Prostate gland (tissue), 2 donors: ENCODE measurements at places on chromosomes 6 and 20. TPM values are rescaled to one million over a fixed set of nuclear protein-coding genes. Genes with fewer than 3 reads are reported as not detected.

DNA sequence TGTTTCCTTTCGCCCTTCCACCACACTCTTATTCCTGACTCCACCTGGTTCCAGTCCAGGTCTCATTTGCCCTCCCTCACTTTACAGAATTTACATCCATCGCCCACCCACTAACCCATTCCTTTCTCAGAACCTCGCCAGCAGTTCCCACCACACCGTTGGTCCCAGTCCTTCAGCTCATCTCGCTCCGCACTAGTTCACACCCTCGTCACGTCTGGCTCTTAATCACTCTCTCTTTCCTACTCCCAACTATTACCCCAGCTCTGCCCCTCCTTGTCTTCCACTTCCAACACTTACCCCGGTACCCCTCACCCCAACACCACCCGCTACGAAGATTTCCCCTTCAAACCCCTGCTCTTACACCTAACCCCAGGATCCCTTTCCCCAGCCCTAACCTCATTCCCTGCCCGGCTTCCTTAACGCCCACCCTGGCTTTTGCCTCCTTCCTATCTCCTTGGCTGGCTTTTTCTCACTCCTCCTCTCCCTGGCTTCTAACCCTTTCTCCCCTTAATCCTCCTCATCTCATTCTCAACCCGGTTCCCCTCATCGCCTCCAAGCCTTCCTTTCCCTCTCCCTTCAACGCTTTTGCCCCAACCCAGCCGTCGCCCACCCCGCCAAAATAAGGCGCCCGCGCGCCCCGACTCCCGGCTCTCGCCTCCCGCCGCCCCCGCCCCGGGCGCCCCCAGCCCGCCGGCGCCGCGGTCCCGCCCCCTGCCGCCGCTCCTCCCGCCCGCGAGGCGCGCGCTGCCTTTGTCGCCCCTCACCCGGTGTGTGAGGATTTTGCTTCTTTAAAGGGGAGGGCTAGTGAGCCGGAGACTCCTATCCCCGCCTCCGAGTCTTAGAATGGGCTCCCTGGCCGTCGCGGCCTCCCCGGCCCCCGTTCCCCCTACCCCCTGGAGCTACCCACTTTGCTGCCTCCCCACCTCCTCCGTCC lies 542 bp downstream of the USP49 start:
- H3K27ac ChIP-seq = peak overlapping the region; percentile 69
- peaks cover 11% of the 10 kb centered on the region for H3K4me1 ChIP-seq
- no peaks in the 10 kb centered on the region for H3K27me3 ChIP-seq
- H3K36me3 ChIP-seq = no peaks in the 10 kb centered on the region

- no peaks in the 10 kb centered on the region for H3K27me3 ChIP-seq
- DNase-seq = no peak
- H3K36me3 ChIP-seq = no peaks in the 10 kb centered on the region
These were observed 16.1 kb downstream of the FGD2 start for GRCh38 chr6:37021356-37022129.

HEY2 gene
- total RNA-seq = 5.3 TPM

DNA sequence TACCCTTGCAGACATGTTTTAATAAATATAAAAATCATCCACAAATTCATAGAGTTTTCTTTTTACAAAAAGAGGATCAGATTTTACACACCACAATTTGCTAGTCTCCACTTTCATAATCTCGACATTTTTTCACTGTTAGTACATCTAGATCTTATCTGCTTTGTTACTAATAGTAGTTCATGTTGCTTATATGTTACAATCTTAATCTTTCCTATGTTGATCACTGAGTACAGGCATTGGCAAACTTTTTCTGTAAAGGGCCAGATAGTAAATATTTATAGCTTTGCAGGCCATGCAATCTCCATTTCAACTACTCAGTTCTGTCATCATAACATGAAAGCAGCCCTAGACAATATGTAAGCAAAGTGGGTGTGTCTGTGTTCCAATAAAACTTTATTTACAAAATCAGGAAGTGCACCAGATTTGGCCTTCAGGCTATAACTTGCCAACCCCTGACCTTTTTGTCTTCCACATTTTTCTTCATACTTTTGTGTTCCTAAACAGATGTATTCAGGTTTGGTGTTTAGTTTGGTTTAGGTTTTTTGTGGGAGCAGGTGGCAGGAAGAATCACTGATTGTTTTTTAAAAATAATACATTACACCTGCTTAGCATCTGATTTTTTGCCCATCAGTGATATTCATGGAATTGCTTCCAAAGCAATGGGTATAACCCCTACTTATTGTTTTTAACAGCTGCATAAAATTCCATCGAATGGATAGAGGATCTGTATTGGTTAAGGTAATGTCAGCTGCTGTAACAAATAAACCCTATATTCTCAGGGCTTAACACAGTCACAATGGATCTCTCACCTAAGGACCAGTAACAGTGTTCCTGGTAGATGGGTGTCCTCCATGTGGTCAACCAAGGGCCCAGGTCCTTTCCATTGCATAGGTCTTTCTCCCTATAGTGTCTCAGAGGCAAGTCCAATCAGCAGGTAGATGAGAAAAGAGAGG lies 61.2 kb downstream of the EYA2 start:
- no peak for DNase-seq
- no peaks in the 10 kb centered on the region for H3K4me1 ChIP-seq
- no peaks in the 10 kb centered on the region for H3K36me3 ChIP-seq
- H3K27ac ChIP-seq = no peak overlapping the region

DNA sequence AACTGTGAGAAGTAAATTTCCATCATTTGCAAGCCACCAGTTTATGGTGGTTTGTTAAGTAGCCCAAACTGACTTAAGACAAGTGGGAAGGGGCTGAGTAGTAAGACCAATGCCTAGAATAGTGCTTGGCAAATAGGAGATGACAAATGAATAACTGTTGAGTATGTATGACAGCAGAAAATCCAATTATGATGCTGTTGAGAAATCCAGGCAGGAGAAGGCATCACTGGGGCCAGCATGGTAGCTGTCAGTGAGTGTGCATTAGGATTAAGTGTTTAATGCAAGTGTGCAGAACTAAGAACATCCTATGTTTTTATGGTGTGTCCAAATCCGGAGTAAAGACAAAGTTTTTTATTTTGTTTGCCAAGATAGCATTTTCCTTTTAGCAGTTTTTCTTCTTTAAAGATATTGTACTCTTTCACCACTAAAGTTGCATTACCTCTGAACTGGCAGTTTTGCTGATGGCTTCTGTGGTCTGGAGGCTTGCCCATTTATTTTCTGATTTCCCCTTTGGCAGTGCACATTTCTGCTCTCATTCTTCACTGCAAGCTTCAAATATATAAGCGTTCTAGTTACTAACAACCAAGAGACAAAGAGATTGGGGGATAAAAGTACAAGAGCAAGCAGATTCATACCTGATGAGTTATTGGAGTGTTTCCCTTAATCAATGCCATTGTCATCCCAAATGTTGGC lies 289.7 kb downstream of the KCNQ5 start:
- H3K36me3 ChIP-seq = no peaks in the 10 kb centered on the region
- no peak overlapping the region for H3K4me3 ChIP-seq
- H3K4me1 ChIP-seq = no peaks in the 10 kb centered on the region
- no peaks in the 10 kb centered on the region for H3K27me3 ChIP-seq
- no peak for DNase-seq

GRCh38 chr6:131765081-131765803 lies 42.6 kb upstream of the ENPP1 start:
- DNase-seq = no peak
- no peaks in the 10 kb centered on the region for H3K27me3 ChIP-seq
- no peaks in the 10 kb centered on the region for H3K4me1 ChIP-seq
- no peak overlapping the region for H3K27ac ChIP-seq
- H3K36me3 ChIP-seq = no peaks in the 10 kb centered on the region
- H3K4me3 ChIP-seq = no peak overlapping the region

DNA sequence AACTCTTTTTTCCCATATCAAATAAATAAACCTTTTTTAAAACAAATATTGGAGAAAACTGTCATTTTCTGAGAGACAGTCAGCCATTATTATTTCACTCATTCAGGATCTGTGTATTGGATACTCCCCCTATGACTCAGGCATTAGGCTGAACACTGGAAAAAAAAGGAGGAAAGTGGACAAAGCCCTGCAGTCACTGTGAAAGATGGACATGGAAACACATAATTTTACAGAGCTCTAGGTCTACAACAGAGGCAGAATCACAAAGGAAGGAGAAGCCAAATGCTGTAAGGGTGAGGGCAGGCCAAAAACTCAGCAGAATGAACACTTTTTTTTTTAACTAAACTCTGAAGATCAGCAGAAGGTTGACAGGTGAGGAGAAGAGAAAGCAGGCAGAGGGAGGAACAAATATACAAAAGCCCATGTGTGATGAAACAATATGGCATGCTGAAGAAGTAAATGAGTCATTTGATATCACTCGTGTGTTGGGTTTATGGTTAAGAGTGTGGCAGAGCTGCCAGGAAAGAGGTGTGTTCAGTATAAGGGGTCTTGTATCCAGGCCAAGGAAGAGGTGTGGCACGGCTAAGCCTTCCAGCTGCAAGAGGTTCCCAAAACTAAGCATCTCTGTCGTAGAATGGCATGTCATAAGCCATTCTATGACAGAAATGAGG lies 39.1 kb downstream of the EPB41L2 start:
- DNase-seq = no peak
- no peak overlapping the region for H3K4me3 ChIP-seq
- no peaks in the 10 kb centered on the region for H3K36me3 ChIP-seq
- H3K27ac ChIP-seq = no peak overlapping the region
- H3K4me1 ChIP-seq = no peaks in the 10 kb centered on the region
- H3K27me3 ChIP-seq = no peaks in the 10 kb centered on the region

DNA sequence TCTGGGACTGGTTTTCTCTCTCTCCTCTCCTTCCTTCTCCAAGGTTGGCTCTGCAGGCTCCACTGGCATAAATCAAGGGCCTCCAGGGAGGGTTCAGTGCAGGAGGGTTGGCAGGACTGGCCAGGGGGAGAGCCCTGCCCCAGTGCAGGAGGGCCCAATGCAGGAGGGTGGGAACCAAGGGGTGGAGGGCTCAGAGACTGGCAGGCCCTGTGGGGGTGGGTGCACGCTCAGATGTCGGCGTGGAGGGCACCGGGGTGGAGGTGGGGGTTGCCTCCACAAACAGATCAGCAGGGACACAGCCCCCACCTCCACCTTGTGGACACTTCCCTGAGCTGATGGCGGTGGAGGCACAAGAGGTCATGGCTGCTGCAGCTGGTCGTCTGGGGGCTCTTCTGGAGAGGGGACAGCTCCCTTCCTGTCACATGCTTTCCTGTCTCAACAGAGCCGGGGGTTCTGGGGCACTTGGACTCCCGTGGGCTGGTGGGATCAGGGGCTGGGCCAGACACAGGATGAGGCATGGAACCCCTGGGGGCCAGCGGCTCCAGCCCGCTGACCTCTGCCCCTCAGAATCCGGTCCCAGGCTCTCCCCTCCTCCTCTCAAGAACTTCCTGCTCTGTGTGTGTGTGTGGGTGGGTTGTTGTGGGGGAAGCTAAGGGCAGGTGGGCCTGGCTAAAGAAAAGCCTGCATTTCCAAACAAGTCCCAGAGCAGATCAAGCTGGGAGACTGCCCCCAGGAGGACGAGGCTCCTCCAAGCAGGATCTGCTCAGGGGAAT lies 2.7 kb upstream of the ABHD16B start:
- peak overlapping the region; percentile 20 for H3K27ac ChIP-seq
- H3K36me3 ChIP-seq = no peaks in the 10 kb centered on the region
- H3K27me3 ChIP-seq = no peaks in the 10 kb centered on the region
- peaks cover 8% of the 10 kb centered on the region for H3K4me1 ChIP-seq

HLA-DQA1 gene
- total RNA-seq = 3.7 TPM

- H3K4me1 ChIP-seq = no peaks in the 10 kb centered on the region
- peaks cover 10% of the 10 kb centered on the region for H3K36me3 ChIP-seq
- H3K4me3 ChIP-seq = no peak overlapping the region
- no peaks in the 10 kb centered on the region for H3K27me3 ChIP-seq
- H3K27ac ChIP-seq = no peak overlapping the region
These were observed 23.9 kb downstream of the SERPINB6 start for GRCh38 chr6:2947445-2947844.

GRCh38 chr20:34062570-34063482 lies 49.2 kb downstream of the EIF2S2 start:
- H3K27me3 ChIP-seq = no peaks in the 10 kb centered on the region
- no peak for DNase-seq
- no peak overlapping the region for H3K27ac ChIP-seq
- no peak overlapping the region for H3K4me3 ChIP-seq
- H3K36me3 ChIP-seq = no peaks in the 10 kb centered on the region
- H3K4me1 ChIP-seq = no peaks in the 10 kb centered on the region

DNA sequence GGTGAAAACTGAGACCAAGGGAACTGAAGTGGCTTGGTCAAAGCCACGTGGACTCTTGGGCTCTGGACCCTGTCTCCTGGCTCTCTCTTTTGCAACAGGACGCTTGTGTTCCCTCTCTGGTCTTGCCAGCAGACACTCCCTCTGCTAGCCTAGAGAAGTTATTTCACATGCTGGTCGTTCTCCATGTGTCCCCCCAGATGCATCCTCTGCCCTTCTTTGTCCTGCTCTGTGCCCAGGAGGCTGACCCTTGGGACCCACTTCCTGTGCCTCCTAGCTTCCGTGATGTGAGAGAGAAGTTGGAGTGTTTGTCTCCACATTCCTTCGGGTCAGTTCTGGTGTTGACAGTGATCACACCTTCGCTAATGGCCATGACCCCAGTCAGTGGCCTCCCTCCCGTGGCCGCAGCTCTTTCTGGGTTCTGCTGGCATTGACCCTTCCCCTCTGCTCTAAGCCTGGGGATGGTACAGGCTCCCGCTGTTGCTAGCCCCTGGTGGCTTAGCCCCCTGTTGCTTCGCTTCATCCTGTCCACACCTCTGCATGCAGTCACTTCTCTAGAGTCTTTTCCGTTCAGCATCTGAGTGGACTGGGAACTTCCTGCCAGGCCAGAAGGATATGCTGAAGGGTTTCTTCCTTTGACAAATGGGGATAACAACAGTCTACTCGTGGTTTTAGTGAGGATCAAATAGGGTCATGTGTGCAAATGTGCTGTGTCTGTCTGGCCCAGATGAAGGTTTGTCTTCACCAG lies 70.1 kb upstream of the BMP2 start:
- H3K27ac ChIP-seq = no peak overlapping the region
- DNase-seq = no peak
- H3K36me3 ChIP-seq = no peaks in the 10 kb centered on the region
- no peak overlapping the region for H3K4me3 ChIP-seq
- H3K4me1 ChIP-seq = no peaks in the 10 kb centered on the region

VWA7 gene
- total RNA-seq = 2.7 TPM

NR2E1 gene
- total RNA-seq = 0.91 TPM

SYNDIG1 gene
- total RNA-seq = 0.73 TPM

TCF19 gene
- total RNA-seq = 10.0 TPM

GRCh38 chr6:150443621-150444020 lies 74.8 kb downstream of the IYD start:
- no peaks in the 10 kb centered on the region for H3K4me1 ChIP-seq
- H3K27me3 ChIP-seq = no peaks in the 10 kb centered on the region
- no peak for DNase-seq
- no peak overlapping the region for H3K4me3 ChIP-seq

GRCh38 chr6:42446996-42447395 lies 4.7 kb downstream of the TRERF1 start:
- H3K4me3 ChIP-seq = no peak overlapping the region
- H3K27me3 ChIP-seq = no peaks in the 10 kb centered on the region
- no peaks in the 10 kb centered on the region for H3K36me3 ChIP-seq
- H3K4me1 ChIP-seq = peaks cover 16% of the 10 kb centered on the region
- no peak for DNase-seq
- H3K27ac ChIP-seq = no peak overlapping the region

- no peaks in the 10 kb centered on the region for H3K36me3 ChIP-seq
- DNase-seq = no peak
- no peaks in the 10 kb centered on the region for H3K27me3 ChIP-seq
These were observed 12.0 kb downstream of the SLC2A10 start for GRCh38 chr20:46721476-46721875.
